Heart right ventricle (tissue), 16 donors: ENCODE measurements at places on chromosomes 2 and 18. TPM values are rescaled to one million over a fixed set of nuclear protein-coding genes. Genes with fewer than 3 reads are reported as not detected.

DNA sequence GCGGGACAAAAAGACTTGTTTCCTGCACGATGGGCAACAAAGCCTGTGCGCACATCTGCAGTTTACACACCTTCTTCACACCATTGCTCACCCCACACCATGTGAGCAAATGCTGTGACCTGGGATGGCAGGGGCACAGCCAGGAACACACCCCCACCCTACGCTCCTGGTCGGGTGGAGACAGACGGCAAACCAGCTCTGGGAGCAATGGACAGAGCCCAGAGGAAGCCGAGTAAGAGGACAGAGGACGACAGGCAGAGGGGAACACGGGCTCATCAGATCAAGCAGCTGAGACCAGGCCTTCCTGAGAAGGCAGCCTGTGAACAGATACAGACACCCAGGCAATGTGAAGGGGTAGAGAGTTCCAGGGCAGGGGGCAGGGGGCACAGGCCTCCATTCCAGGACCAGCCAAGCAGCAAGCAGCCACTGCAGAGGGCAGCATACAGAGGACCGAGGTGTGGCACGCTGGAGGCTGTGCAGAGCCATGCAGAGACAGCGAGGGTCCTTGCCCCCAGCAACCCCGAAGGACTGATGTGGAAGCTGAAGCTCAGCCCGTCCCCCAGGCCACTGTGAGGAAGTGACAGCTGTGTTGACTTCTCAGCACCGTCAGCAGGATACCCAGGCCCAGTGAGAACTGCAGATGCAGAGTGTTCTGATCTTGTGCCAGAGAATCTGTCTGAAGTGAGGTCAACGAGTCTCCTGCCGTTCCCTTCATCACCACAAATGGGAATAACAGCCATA lies 46.2 kb downstream of the PARD6G start:
- no peaks in the 10 kb centered on the region for H3K4me1 ChIP-seq
- H3K36me3 ChIP-seq = no peaks in the 10 kb centered on the region
- no peak overlapping the region for H3K4me3 ChIP-seq

DNA sequence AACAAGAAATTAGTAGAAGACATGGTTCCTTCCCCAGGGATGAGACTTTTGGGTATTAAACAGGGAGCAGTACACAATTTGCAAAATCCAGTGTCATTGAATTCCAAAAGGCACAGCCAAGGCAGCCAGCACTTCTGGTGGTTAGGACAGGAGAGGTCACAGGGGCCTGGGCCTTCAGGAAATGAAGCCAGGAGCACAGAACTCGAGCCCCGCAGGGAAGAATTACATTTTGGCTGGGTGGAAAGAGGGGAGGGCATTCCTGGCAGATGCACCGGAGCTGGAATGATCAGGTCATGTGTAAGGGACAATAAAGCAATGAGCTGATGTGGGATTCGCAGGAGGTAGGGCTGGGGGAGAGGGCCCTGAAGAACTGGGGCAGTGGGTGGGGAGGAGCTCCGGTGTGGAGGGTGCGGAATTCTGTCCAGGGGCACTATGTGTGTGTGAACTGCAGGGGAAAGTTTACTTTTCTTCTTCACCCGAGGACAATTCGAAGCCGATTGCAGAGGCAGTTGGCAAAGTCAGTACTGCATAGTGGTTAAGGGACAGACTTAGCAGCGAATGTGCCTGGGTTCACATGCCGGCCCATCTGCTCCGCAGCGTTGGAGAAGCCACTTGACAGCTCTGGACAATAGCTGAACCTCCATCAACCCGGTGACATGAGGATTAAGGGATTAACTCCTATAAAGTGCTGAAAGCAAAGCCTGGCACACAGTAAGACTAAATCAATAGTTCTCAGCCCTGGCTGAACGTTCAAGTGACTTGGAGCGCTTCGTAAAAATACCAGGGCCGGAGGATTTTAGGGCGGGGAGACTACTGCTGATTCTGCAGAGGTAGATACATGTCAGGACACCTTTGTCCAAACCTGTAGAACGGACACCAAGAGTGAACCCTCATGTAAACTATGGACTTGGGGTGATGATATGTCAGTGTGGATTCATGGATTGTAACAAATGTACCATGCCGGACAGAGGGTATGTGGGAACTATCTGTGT lies 36.4 kb downstream of the ALPK2 start:
- no peaks in the 10 kb centered on the region for H3K36me3 ChIP-seq
- no peaks in the 10 kb centered on the region for H3K27me3 ChIP-seq
- no peak overlapping the region for H3K4me3 ChIP-seq
- H3K27ac ChIP-seq = peak overlapping the region; percentile 84
- DNase-seq = no peak

GRCh38 chr2:76491503-76491902 lies 780.8 kb upstream of the GCFC2 start:
- no peaks in the 10 kb centered on the region for H3K27me3 ChIP-seq
- no peak overlapping the region for H3K27ac ChIP-seq
- no peaks in the 10 kb centered on the region for H3K36me3 ChIP-seq
- no peak for DNase-seq

DNA sequence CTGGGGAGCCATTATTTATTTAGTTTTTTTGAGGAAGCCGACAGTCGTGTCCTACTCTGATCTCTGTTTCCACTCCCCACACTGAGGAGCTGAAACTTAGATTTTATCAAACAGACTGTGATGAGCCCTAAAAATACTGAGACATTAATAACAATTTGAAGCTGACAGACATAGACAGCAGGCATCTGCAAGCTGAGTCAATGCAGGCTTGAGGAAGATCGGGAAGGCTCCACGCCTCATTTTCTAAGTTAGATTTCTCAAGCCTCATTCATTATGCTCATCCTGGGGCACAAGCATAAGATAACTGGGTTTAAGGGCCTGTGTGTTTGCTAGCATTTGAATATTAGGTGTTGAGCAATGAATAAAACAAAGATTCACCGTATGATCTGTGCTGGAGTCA lies 26.3 kb downstream of the EFR3B start:
- peaks cover 6% of the 10 kb centered on the region for H3K4me1 ChIP-seq
- no peak overlapping the region for H3K27ac ChIP-seq
- no peak overlapping the region for H3K4me3 ChIP-seq
- H3K27me3 ChIP-seq = no peaks in the 10 kb centered on the region

IL36B gene
- not detected for total RNA-seq

DNA sequence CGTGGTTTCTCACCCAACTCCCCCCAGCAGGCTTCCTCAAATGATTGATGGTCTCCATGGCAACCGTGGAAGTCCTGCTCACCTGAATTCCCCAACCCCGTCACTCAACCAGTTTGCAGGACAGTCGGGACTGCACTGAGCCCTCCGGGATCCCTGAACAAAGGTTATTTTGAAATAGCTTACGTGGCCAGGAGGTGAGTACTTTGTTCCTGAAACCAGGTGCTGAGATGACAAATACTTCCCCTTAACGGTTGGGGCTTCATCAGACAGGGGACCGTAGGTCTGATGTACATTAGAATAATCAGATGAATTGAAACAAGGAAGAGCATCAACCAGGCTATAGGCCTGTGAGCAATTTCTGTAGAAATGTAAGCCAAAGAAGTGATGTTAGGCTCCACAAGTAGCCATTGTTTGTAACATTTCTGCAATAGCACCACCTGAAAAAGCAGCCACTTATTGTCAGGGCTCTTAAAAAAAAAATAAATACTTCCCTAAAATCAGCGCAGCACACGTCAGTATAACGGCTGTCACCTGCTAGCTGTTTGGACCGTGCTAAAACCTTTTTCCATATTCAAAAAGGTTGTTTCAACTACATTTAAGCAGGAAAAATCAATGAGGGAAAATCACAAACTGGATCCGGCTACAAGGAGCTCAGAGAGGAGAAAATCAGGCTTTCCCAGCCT lies 206.4 kb upstream of the ID2 start:
- H3K27me3 ChIP-seq = no peaks in the 10 kb centered on the region
- H3K36me3 ChIP-seq = no peaks in the 10 kb centered on the region
- no peak for DNase-seq
- peaks cover 30% of the 10 kb centered on the region for H3K4me1 ChIP-seq

SCN3A gene
- 1.4 TPM for total RNA-seq

DNA sequence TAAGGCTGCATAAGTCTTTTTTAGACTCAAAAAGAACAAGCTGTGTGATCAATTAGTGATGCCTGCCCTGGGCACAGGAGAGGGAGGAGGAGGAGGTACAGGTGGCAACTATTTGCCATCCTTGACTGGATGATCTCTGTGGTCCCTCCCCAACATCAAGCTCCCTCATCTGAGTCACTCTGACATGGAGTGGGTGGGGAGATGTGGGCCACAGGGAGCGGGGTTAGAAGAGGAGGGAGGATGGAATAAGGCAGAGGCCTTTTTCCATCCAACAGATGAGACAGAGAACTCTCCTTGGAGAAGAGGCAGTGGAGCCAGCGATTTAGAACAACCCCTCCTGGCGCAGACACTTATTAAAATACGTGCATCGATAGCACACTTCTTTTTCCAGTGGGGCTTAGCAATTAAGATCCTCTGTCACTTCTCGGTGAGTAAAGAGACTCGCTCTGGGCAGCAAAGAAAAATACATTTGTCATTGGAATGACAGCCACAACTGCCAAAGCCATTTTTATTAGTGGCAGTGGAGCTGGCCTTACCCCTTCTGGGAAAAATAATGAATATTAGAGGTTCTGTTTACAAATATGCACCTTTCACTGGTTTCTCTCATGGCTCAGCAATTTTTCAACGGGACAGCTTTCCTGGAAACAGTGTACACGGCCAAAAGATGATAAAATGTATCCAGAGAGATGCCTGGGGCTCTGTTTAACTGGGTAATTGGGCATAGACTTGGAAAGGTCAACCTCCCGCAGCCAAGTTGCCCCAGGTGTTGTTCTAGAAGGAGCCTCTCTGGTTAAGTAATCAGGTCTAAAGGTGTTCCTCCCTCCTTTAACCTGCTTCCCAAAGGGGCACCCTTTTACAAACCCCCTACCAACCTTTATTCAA lies 238.4 kb upstream of the CXCR4 start:
- no peak overlapping the region for H3K4me3 ChIP-seq
- no peaks in the 10 kb centered on the region for H3K27me3 ChIP-seq
- DNase-seq = no peak
- no peaks in the 10 kb centered on the region for H3K36me3 ChIP-seq
- no peaks in the 10 kb centered on the region for H3K4me1 ChIP-seq
- H3K27ac ChIP-seq = no peak overlapping the region

DNA sequence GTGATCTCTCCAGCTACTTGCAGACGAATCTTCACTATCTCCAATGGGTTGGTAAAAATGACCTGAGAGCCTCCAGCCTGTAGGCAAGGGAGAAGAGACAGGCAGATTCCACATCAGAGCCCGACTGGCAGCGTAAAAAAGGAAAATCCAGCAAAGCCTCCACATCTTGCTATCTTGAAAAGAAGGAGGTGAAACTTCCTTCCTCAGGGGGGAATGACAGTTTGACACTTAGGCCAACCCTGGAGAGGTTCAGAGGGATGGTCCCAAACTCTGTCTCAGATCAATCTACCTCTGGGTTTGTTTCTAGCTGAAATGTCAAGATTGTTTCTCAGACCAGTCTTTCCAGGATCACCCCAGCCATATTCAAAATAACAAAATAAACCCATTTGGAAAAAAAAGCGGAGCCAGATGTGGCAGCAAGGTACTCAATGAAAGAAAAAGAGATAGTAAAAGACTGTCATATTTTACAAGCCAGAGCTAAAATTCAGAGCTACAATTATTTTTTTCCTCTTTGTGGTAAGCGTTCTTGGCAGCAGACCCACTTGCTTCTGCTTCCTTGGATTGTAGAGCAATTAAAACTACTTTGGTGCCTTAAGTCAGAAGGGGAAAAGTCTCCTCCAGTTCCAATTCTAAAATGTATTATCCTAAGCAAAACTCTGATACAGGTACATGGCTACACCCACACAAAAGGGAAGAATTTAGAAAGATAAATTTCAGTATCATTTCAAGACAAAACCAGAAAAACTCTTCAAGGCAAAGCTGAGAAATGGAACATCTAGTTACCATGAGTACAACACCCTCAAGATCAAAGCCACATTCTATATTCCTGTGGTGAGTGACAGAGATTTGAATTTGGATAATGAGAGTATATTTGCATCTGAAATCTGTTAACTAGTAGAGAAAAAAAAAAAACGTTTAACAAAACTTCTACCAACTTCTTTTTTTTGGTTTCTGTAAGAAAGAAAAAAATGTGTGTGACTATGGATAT lies 100.1 kb downstream of the SLC25A12 start:
- no peaks in the 10 kb centered on the region for H3K36me3 ChIP-seq
- H3K4me3 ChIP-seq = no peak overlapping the region
- H3K27ac ChIP-seq = no peak overlapping the region
- no peak for DNase-seq

- peak overlapping the region; percentile 95 for H3K27ac ChIP-seq
- peak; percentile 25 for DNase-seq
- no peaks in the 10 kb centered on the region for H3K27me3 ChIP-seq
- H3K36me3 ChIP-seq = no peaks in the 10 kb centered on the region
- peak overlapping the region; percentile 46 for H3K4me3 ChIP-seq
- H3K4me1 ChIP-seq = peaks cover 84% of the 10 kb centered on the region
Observed at GRCh38 chr2:157838442-157839161, 37.5 kb downstream of the ACVR1 start.

DNA sequence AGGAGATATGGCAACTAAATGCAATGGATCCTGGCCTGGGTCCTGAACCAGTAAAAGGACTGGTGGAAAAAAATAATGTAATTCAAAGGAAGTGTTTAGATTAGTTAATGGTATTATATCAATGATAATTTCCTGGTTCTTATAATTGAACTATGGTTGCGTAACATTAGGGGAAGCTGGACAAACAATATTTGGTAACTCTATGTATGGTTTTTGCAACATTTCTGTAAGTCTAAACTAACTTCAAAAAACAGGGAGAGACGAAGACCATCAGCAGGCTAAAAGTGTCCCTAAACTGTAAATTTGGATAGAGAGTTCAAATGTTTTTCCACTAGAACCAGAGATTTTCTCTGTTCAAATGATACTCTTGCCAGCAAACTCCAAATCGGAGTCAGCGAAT lies 36.9 kb downstream of the KLF7 start:
- H3K36me3 ChIP-seq = no peaks in the 10 kb centered on the region
- no peaks in the 10 kb centered on the region for H3K27me3 ChIP-seq
- no peak overlapping the region for H3K4me3 ChIP-seq
- peaks cover 50% of the 10 kb centered on the region for H3K4me1 ChIP-seq
- DNase-seq = no peak

MALL gene
- total RNA-seq = 9.3 TPM

DNA sequence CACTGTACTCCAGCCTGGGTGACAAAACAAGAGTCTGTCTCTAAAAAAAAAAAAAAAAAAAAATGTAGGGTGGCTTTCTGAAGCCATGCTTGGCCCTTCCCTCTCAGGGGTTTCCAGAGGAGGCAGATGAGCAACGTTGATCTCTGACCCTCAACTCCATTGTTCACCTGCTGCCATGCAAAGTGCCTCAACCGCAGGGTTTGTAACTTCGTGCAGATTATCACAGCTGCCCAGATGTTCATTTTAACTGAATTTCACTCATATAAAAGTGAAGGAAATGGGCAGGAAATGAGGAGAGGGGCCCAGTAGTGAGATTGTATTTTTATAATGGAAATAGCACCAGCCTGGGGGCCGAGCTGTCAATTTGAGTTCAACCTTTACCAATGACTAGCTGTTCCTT lies 14.9 kb upstream of the B3GNT2 start:
- no peak overlapping the region for H3K27ac ChIP-seq
- no peaks in the 10 kb centered on the region for H3K36me3 ChIP-seq
- DNase-seq = no peak
- no peak overlapping the region for H3K4me3 ChIP-seq
- peaks cover 42% of the 10 kb centered on the region for H3K4me1 ChIP-seq

GRCh38 chr18:26327062-26327461 lies 100.8 kb downstream of the TAF4B start:
- H3K4me1 ChIP-seq = no peaks in the 10 kb centered on the region
- no peaks in the 10 kb centered on the region for H3K27me3 ChIP-seq
- no peaks in the 10 kb centered on the region for H3K36me3 ChIP-seq
- no peak overlapping the region for H3K4me3 ChIP-seq
- no peak overlapping the region for H3K27ac ChIP-seq
- DNase-seq = no peak
